Activated T-cell treated with anti-CD3 and anti-CD28 coated beads, Interleukin-2, amount 50 U/mL, for 72 hours (primary cell): ENCODE measurements at places on chromosomes 2 and 18.

- DNase-seq = peak; percentile 63
Measured at GRCh38 chr18:45197526-45197970, 417.7 kb upstream of the SLC14A2 start.

DNA sequence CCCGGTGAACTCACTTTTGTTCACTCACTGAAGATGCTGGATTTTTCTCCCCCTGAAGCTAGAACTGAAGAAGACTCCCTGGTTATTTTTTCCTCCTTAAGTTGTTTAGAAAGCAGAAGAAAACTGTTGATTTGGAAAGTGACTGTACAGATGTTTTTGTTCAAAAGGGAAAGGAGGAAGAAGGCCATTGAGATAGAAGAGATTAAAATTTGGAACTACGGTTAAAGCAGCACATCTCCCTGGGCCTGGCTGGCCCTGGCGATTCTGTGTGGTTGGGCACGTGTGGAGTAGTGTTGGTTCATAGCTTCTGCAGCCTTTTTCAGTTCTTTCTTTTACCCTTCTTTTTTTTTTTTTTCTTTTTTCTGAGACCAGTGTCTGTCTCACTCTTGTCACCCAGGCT is 109.2 kb downstream of the MAP4K4 start:
- no peak for DNase-seq

GRCh38 chr18:5628512-5629255 is 84.9 kb upstream of the EPB41L3 start:
- peak; percentile 6 for DNase-seq

DNA sequence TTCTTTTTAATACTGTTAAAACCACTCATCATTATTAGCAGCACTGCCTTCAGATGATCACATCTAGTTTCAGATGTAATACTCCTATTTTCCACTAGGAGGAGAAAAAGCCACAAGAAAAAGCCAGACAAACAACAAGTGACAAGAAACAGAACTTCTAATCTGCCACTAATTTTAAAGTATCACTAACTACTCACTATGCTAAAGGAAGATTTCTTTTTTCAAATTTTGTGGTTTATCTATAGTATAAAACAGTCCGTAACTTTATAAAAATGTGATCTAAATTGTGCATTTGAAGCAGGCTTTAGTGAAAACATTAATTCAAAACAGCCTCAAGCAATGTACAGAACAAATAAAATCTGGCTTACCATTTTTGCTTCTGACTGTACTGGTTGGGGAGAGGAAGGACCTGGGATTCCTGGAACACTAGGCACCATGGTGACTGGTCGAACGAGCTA is 56.8 kb downstream of the ATF2 start:
- DNase-seq = no peak

- DNase-seq = no peak
Measured at GRCh38 chr2:18777250-18777812, 188.0 kb upstream of the NT5C1B start.

- no peak for DNase-seq
Measured at GRCh38 chr2:61116302-61116701, 45.7 kb upstream of the C2orf74 start.

DNA sequence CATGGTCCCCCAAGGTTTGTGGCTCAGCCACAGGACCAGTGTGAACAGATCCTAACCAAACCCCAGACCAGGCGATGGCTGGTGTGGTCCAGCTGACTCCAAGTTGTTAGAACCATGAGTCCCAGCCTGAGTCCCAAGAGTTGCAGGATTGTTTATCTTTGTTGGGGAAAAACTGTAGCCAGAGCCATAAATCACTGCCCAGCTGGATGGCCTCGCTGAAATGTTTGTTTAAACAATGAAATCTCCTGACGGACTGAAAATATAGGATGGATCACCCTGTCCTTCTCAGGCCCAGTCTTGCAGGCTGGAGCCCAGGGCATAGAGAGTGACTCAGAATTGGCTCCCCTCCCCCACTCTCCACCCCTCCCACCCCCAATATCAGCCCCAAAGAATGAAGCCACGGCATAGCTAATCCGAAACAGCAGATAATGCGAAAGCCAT is 36.4 kb downstream of the PKDCC start:
- no peak for DNase-seq

- no peak for DNase-seq
Measured at GRCh38 chr2:233022561-233022960, 9.5 kb upstream of the NGEF start.

DNA sequence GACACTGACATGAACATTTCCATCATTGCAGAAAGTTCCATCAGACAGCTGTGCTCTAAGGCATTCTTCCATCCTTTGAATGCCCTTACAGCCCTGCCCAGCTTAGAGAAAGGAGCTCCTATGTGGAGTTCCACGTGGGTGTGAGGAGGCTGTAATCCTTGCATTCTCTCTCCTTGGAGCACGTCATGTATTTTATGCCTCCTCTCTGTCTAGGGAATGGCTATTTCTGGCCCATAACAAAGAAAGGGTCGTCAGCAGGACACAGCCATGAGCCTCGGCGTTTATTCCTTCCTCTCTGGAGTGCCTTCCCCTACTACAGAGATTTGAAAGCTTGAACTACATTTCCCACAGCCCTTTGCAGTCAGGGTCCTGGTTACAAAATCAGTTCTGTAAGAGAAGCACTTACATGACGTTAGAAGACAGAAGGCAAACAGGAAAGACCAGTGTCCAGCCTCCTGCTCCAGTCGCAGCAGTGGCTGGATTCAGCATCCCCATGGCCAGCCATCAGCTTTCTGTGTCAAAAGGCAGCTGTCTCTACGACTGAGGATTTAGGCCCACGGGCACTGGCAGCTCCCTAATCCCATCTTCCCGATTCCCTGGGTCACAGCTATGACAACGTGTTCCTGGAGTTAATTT is 234.9 kb downstream of the TFCP2L1 start:
- DNase-seq = no peak

- no peak for DNase-seq
Measured at GRCh38 chr2:128492966-128493811, 174.5 kb upstream of the HS6ST1 start.

- DNase-seq = no peak
Measured at GRCh38 chr18:8400193-8400752, 209.0 kb upstream of the RAB12 start.

DNA sequence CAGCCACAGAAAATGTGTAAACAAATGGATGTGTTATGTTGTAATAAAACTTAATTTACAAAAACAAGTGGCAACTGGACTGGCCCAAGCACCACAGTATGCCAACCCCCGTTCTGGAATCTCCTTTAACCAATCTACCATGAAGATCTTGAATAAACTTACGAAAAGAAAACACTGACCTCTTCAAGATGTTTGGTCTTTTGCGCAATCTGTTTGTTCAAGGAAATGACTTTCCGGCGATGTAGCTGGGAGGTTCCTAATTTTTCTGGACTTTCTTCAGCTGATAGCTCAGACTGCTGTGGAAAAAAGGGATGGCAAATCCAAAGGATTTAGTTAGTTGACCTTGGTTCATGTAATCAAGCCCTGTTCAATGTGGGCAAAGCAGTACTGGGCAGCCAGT is 55.7 kb downstream of the CCDC93 start:
- DNase-seq = no peak

DNA sequence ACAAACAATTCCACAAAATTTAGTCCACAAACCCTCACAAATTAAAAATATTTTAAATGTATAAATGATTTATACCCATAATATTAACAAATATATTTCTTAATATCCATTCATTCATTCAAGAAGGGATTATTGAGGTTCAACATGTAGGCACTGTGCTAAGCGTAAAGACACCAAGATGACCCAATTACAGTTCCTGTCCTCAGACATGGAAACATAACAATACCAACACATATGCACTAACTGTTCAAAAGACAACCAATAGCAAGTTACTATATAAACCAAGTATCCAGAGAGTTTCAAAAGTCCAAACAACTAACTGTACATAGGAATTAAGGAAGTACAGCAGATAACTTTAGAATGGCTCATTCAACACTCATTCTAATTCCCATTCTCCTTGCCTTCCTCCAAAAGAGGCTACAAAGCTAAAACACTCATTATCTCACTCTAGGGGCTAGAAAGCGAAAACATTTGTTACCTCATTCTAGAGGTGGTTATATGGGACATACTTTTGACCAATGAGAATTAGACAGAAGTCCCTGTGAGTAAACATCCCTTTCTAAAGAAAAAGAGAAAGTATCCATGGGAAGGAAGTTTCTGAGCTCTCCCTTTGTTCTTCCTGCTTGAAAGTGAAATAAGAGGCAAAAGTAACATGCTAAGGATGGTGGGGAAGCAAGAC is 292.4 kb downstream of the ZEB2 start:
- no peak for DNase-seq

- no peak for DNase-seq
Measured at GRCh38 chr2:105936954-105937353, 192.2 kb downstream of the NCK2 start.

DNA sequence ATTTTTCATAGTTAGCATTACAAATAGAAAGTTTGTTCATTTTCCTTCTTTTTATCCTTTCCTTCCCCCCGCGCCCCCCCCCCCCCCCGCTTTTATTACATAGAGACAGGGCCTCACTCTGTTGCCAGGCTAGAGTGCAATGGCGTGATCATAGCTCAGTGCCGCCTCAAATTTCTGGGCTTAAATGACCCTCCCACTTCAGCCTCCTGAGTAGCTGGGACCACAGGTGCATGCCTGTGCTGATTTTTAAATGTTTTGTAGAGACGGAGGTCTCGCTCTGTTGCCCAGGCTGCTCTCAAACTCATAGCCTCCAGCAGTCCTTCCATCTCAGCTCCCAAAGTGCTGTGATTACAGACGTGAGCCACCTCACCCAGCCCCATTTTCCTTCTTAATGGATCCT is 91.2 kb upstream of the ALPP start:
- DNase-seq = no peak

- DNase-seq = peak; percentile 23
Measured at GRCh38 chr2:143282684-143283083, 153.5 kb downstream of the ARHGAP15 start.

DNA sequence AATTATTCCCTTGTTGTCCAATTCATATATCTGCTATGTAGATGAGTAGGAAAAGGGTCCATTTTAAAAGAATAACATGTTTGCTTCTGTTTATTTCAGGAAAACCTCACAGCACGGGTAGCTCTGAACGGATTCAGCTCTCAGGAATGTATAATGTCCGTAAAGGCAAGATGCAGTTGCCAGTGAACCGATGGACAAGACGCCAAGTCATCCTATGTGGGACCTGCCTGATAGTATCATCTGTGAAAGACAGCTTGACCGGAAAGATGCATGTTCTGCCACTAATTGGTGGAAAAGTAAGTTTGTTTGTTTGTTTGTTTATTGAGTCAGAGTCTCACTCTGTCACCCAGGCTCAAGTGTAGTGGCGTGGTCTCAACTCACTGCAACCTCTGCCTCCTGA is 114.6 kb downstream of the PHLPP1 start:
- DNase-seq = no peak

- no peak for DNase-seq
Measured at GRCh38 chr2:30738141-30738911, 68.9 kb downstream of the CAPN13 start.

GRCh38 chr2:169461143-169461542 is 18.2 kb upstream of the BBS5 start:
- DNase-seq = no peak

- no peak for DNase-seq
Measured at GRCh38 chr2:54609647-54610046, 113.8 kb upstream of the EML6 start.
